Heart left ventricle (tissue), 16 donors: ENCODE measurements at places on chromosomes 16 and 17. TPM values are rescaled to one million over a fixed set of nuclear protein-coding genes. Genes with fewer than 3 reads are reported as not detected.
A peak's percentile ranks its signal among the peaks of the same experiment; 100 is the strongest.

The ZNF778 gene
- 10.6 TPM for total RNA-seq

DNA sequence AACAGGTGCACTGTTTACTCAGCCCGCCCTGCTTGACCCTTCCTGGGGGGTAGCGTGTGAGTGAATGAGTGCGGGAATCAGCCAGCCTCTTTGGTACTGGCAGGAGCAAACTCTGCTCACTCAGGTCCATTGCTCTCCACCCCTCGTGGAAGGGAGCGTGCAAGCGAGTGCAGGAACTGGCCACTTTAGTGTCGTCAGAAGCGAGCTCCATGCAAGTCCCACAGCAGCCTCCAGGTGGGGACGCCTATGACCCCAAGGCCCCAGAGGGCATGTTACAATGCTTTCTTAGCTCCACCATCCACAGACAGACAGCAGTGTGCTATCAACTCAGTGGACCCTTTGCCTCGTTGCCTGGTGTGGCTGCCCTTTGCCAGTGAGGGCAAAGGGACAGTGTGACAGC lies 1025.1 kb upstream of the CDH8 start:
- no peak for DNase-seq

DNA sequence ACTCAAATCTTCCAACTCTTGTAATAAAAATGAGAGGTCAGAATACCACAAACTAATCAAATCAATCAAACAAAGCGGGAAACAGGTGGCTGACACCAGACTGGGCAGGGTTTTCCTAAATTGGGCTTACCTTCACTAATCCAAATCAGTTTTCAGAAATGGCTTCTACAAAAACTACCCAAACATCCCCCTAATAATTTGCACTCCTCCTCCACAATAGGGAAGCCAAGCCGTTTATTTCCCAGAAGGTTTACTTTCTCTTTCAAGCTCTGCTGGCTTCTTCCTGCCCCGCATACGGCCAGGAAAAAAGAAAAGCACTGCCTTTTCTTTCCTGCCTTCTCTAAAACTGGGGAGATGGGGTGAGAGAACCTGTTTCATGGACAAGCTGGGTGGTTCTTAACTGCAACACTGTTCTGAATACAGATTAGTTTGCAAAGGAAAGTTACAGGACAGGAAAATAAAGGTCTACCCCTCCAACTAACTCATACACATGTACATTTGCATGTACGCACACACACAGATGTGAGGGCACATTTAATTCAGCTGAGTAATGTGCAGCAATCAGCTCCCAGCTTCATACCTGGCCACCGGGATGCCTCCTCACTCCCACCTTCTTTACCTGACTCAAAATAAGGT lies 9.2 kb downstream of the STAT3 start:
- DNase-seq = no peak

DNA sequence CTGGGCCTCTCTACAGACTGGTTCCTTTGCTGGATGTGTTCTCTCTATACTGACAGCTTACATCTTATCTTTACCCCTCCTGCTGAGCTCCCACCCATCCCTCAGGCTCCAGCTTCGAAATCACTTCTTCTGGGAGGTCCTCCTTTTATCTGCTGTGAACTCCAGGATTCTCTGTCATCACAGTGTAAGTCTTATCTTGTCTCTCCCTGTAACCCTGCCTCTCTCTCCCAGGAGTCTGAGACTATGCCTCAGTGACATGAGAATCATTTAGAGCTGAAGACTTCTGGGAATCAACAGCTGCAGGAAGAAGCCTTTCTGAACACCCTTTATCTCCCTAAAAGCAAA lies 148.1 kb upstream of the HS3ST3A1 start:
- no peak for DNase-seq

DNA sequence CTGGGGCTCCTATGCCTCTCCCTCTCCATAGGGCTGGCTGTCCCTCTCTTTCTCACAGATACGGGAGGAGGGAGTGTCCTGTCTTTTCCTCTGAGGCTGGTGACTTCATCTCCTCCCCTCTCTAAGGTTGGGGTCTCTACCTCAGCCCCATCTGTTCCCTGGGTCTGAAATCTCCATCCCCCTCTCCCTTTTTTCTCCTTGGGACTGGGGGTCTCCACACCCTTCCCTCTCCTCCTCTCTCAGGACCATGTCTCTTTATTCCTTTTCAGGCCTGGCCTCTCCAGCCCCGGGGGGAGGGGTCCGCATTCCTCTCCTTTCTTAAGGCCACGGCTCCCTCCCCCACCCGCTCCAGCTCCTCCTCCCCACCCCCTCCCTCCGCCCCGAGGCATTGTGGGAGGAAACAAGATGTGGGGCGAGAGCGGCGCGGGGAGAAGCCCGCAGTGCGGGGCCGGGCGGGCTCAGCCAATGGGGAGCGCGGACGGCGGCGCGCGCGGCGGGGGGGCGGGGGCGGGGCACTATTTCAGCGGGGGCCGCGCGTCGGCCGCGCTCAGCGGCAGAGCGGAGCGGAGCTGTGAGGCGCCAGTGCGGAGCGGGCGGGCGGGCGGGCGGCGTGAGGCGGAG lies at the start of gene DYNLL2:
DYNLL2 (plus strand) TSS at position 550 of the 621 bp plus-strand sequence. CDS start 3,672 bp downstream, outside the sequence.
- peak; percentile 94 for DNase-seq

DNA sequence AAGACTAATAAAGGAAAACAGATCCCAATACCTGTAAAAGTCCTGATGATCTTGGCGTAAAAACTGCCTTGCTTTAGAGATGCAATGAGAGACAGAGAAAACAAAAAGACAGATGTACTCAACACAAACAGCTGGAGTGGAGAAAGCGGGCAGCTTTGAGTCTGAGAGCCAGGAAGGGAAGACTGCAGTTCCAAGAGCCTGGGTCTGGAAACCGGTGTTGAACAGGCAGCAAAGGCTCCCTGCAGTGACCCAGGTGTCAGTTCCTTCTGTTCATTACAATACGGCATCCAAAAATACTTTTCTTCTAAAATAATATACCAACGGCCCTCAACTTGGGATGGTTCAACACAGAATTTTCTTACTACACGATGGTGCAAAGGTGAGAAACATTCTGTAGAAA lies 29.6 kb downstream of the VPS53 start:
- DNase-seq = no peak

GRCh38 chr17:40818733-40819527 lies 3.5 kb downstream of the KRT10 start:
- DNase-seq = peak; percentile 83

DNA sequence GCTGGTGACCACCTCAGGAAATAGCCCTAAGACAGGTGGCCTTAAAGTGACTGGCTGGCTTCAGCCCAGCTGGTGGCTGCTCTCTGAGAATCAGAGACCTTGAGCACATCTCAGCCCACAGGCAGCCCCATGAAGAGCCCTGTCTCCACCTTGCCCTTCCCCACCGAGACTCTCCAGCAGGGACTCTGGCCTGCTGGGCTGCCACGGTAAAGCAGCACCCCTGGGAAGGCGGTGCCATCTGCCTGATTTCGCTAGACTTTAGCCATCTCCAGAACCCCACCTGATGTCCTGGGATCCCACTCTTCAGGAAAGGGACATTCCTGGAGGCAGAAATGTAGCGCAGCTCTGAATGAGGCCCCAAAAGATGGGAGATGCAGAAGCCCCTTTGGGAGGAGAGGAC lies 45.2 kb upstream of the LGALS9 start:
- no peak for DNase-seq

- no peak for DNase-seq
These were observed 229.2 kb downstream of the COPRS start for GRCh38 chr17:31629696-31630470.

GRCh38 chr17:16912021-16912962 lies 59.6 kb downstream of the TNFRSF13B start:
- no peak for DNase-seq

DNA sequence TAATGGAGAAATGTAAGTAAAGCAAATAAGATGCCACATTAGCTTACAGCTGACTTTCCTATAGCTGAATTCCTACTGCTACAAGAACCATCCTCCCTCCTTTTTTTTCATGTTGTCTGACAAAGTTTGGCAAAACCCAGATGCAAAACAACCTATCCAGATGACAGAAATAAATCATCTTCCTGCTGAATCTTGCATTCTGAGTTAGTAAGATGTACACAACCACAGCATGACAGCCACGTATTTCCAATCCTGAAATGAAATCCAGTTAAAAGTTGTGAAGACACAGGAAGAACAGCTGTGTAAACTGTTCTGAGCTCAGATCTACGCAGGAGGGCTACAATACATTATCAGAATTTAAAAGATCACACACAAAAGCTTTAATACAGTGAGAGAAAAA lies 5.1 kb upstream of the DHX33 start:
- DNase-seq = no peak

The KCNG4 gene
- not detected for total RNA-seq

GRCh38 chr16:77049577-77049976 lies 141.4 kb upstream of the MON1B start:
- DNase-seq = no peak

The CETP gene
- total RNA-seq = not detected

GRCh38 chr16:71537643-71538042 lies 11.4 kb downstream of the CHST4 start:
- no peak for DNase-seq

The RNPS1 gene
- 114 TPM for total RNA-seq

DNA sequence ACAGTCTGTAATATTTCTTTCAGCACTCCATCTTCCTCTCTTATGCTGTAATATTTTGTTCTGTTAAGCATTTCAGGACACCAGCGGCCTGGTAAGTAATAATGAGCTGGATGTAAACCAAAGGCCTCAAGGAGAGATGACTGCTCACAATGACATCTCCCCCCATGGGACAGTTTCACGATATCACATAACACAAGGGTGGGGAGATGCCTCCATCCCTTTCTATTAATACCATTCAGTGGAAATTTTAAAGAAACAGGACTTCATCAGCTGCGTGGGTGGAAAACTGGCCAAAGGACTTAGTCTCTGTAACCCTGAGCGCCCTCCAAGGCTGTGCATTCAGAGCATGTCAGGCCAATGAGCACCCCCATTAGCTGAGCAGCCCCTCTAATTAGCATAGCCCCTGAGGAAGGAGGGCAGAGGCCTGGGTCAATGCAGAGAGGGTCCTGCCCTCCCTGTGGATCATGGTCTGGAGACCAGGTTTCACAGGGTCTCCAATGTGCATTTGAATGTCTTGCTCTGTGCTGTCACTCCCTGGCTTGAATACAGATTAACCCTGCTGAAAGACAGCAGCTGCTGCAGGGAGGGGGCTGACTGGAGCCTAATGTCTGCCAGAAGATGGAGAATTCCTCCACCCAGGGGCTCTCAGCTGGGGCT lies 156.4 kb downstream of the HS3ST2 start:
- no peak for DNase-seq

- no peak for DNase-seq
These were observed 8.7 kb downstream of the DLX4 start for GRCh38 chr17:49977463-49978389.

DNA sequence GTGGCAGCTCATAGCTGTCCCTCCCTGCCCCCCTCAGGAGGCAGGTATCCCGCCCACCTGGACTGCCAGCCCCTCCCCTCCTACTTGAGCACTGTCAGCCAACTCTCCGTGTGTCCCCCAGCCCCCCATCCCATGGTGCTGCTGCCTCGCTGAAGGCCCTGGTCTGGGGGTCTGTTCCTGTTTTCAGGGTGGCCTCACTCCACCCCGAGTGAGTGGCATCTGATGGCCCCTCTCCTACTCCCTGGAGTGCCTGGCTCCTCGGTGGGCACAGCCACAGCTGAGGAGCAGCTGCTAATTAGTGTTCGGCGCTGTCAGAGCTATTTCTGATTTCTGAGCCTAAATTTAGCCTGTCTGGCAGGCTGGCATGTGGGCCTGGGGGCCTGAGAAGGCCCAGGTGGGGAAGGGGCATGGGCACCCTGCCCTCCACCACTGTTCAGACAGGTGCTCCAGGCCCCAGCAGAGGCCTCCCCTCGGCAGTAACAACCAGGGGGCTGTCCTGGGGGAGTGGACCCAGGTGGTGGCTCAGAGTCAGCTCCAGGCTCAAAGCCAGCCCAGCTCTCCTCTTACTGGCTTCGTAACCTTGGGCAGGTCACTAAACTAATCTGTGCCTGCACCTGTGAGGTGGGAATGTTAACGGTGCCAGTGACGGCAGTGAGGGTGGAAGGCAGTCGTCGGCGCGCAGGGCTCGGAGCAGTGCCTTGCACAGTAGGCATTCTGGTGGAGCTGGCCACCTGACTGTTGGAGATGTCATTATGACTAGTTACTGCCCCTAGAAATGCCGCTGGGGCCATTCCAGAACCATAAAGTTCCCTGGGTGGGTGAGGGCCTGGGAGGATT lies 6.5 kb downstream of the FMNL1 start:
- DNase-seq = peak; percentile 40

- DNase-seq = no peak
These were observed 17.3 kb downstream of the CRYBA1 start for GRCh38 chr17:29263916-29264315.

DNA sequence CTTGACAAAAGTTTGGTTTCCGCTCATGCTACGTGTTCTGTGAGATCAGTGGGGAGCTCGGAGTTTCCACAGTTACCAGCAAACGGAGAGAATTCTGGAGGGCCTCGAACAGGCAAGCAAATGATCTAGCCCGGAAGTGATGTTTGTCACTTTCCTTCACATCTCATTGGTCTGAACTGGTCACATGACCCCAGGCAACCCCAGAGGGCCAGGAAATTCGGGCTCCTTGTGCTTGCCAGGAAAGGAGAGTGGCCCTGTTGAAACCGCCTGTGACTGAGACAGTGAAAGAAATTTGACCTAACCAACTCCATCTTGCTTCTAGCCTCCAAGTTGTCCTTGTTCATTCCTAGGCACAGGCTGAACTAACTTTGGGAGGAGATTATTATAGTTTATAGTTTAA lies 23.0 kb downstream of the SPPL2C start:
- DNase-seq = no peak

- no peak for DNase-seq
These were observed 62.1 kb downstream of the SRL start for GRCh38 chr16:4179763-4180260.

The KRTAP17-1 gene
- total RNA-seq = not detected

GRCh38 chr17:45313996-45314740 lies 2.7 kb downstream of the MAP3K14 start:
- DNase-seq = no peak

DNA sequence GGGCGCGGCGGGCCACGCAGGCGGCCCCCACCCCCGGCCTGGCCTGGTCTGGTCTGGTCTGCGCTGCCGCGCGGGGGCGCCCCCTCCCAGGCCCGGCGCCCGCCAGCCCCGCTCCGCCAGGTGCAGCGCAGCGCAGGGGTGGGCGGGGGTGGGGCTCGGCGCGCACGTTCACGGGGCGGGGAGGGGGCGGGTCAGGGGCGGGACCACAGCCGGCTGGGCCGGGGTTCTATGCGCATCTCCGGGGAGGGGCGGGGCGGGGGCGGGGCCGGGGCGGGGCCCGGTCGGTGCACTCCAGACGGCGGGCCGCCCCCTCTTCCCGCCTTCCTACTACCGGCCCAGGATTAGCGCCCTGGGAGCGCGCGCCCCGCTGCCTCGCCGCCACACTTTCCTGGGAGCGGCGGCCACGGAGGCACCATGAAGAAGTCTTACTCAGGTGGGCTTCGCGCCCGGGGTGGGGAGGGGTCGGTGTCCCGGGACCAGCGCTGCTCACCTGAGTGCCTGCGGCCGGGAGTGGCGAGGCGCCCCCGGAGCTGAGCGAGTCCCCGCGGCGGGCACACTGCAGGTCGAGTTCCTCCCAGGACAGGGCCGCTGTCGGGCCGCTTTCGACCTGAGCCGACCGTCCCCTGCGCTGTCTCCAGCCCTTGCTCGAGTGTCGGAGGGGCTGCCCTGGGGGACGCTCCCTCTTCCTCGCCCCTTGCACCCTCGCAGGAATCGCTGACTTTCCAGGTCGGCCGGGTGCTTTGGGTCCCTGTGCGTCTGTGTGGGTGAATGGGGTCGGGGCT lies 140.5 kb downstream of the SEC14L1 start:
- peak; percentile 38 for DNase-seq

The KRT33A gene
- total RNA-seq = not detected
